ENCODE measurements at places on chromosomes 1 and 21.

DNA sequence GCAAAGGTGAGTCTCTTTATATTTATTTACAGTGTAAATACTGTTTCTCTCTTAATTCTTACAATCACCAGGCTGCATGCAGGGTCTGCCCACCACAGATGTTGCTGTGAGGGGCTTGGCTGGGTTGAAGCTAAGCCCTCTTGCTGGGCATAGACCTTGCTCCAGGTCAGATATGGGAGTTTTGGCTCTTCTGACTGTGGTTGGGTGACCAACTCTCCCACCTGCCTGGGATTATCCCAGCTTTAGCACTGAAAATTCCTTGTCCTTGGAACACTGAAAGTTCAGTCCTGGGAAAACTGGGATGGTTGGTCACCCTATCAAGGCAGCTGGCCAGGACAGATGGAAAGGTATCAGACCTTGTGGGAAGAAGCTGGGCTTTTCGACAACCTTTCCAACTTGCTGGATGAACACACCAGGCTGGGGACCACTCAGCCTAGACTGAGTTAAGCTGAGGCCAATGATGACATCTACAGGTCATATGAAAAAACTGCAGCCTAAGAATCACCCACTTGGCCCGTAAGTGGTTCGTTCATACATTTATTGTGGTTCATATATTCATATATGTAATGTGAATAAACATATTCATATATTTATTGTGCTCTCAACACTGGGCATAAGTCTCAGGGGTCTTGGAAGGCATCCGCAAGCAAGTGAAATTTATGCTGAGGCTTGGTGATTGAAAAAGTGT is 26.6 kb upstream of the HPDL start:
- no peak for DNase-seq

DNA sequence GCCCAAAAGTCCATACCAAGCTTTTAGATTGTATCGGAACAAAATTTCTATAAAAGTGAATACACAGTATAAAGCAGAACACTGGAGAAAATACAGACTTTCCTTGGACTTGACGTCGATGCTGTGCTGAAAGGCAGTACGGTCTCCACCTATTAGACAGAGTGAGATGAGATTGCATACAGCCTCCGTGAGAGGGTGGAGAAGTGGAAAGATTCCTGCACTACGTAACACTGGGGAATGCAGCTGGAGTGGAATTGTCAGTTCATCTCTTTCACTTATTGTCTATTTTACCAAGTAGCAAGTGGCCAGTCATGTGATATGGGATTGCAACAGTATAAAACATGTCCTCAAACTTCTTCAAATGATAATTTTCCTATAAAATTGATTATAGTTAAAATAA is 209.5 kb downstream of the ZP4 start:
- DNase-seq = no peak

DNA sequence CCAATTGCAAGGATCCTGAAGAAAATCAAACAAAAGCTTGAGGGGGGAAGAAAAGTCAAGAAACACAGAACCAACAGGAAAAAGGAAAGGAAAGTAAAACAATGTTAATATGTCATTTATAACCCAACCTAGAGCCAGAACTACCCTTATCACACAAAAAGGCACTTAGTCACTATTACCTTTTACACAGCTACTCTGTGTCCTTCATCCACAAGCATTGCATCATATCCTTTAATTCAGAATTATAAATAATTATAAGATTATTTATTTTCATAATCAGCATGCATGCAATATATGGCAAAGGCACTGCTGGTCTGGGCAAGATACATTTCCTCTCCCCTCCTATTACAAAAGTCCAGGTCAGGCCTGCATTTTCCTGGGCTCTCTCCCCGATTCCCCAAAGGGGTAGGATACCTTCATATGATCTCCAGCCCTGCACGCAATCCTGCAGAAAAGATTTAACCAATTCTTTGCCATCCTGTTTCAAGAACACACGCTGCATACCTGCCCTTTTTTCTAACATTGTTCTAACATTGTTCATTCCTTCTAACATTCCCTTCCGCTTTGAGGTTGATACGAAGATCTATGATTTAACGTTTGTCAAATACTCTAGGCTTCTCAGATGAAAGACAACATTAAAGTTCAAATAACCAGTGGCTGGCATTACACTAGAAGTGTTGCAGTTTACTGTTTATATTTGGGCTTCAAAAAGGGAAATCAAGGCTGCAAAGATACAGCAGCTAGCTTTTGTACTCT is 4.3 kb downstream of the PTPN14 start:
- no peak for DNase-seq

DNA sequence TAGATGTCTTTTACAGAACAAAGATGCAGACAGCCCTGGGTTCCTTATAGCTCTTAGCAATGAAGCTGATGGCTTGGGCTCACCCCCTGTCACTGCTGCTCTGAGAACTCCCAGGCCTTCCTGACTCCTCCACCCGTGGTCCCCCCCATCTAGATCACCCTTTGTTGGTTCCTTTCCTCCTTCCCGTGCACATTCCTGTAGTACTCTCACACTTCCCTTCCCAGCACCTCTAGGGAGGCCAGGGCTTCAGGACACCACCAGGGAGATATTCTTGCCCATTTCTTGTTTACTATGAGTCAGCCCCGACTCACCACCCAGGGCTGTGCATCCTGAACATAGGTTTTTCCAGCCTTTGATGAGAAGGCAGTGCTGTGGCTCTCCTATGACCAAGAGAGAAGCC is 14.4 kb upstream of the NOS1AP start:
- peak; percentile 79 for DNase-seq

DNA sequence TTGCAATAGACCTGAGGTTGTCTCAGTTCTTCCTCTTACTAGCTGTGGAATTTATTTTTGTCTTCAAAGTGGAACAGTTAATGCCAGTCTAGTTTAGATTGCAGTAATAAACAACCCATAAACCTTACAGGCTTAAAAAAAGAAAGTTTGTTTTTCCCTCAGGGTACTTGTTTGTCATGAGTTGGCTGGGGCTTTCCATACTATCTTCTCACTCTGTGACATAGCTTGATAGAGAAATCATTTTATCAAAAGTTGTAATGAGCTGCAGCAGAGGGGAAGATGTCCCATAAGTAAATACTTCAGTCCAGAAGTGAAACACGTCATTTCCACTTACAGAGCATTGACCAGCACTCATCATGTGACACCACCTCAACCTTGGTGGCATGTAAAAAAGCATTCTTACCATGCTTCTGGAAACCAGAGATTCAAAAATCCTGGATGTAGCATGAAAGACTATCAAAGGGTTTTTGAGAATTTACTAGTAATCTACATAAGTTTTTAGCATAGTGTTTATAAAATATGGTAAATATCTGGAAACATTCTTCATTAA is 62.8 kb upstream of the COL11A1 start:
- DNase-seq = no peak

GRCh38 chr1:93253516-93253915 is 73.0 kb downstream of the CCDC18 start:
- DNase-seq = no peak

DNA sequence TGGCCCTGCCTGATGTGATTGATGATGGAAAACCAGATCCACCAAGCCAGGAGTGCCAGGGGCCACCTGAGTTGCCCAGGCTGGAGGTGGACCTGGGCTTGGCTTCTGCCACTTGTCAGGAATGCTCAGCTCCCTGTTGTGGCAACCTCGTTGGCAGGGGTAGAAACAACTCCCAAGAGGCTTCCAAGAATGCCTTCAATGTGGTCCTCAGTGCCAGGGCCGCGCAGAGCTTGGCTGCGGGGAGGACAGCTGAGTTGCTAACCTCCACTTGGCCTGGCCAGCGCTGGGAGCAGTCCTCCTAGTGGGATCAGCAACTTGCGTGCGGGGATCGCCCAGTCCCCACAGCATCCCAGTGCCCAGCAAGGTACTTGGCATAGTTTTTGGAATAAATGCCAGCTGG is 9.0 kb downstream of the MYOM3 start:
- DNase-seq = no peak

DNA sequence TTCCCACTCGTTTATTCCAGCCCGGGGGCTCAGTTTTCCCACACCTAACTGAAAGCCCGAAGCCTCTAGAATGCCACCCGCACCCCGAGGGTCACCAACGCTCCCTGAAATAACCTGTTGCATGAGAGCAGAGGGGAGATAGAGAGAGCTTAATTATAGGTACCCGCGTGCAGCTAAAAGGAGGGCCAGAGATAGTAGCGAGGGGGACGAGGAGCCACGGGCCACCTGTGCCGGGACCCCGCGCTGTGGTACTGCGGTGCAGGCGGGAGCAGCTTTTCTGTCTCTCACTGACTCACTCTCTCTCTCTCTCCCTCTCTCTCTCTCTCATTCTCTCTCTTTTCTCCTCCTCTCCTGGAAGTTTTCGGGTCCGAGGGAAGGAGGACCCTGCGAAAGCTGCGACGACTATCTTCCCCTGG is 716 bp downstream of the OLIG2 start:
- DNase-seq = no peak

GRCh38 chr1:203860396-203861025 is 888 bp upstream of the SNRPE start:
- DNase-seq = no peak

Measured in RWPE2 (cell line).